Hypothalamus (tissue), 51 donors: ENCODE measurements at places on chromosomes 5 and 9.
A peak's percentile ranks its signal among the peaks of the same experiment; 100 is the strongest.

DNA sequence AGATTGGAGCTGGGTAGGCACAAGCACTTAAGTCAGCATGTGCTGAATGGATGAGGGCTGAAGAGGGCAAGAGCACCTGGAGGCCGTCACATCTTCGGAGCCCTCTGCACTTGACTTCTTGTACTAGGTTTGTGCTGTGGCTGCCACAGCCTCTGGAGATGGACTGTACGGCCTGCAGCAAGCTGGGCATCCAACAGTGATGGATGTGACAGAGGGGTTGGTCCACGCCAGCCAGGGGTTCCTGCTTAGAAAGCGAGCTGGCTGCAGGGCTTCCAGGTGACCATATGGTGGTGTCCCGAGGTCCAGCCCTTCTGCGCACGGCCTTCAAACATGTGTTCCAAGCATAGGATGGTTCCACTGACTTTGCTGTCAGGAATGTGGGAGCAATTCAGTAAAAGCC, 65.1 kb upstream of the PHYKPL start:
- no peak for DNase-seq

- no peak for DNase-seq
Measured at GRCh38 chr9:105503881-105504280, 54.0 kb upstream of the FKTN start.

DNA sequence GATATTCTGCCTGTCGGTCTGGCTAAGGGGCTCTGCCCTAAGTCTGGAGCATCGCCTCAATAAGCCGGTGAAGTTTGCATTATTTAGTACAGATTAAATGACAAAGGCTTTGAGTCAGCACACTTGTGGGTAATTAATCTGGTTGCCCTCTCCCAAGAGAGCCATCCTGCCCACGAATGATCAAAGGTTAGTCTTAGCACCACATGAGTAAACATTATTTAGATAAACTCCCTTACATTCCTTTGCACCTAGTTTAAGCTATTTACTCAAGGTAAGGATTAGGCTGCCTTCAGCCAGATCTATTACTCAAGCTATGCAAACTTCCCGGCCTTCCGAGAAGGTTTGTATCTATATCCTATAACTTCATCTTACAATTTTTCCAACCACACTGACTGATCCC, 572.1 kb downstream of the CHSY3 start:
- no peak for DNase-seq

GRCh38 chr5:114407783-114408182, 45.9 kb downstream of the KCNN2 start:
- no peak for DNase-seq

DNA sequence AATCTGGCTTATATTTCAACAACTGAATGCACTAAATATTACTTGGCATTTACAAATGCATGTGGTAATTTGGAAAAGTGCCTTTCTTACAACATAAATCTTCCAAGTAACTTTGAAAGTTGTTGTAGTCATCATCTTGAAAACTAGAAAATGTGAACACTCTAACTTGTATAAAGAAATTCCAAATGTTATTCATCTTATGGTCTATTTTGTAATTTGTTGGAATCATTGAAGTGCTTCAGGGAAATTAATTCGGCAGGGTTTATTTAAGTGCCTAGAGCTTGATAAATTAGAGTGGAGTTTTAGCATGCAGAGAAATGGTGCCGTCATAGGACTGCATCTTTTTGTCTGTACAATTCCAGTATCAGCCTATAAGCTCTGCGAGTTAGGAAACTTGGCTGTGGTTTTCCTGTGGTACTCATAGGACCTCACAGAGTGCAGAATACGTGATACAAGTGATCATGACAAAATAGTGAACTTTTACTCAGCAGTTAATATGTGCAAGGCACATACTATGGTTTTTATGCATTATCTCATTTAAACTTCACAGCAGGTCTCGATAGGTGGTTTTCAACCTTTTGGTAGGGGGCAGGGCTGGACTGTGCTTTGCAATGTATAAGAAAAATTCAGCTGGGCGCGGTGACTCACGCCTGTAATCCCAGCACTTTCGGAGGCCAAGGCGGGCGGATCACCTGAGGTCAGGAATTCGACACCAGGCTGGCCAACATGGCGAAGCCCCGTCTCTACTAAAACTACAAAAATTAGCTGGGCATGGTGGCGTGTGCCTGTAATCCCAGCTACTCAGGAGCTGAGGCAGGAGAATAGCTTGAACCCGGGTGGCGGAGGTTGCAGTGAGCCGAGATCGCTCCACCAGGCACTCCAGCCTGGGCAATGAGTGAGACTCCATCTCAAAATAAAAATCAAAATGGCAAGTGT, 79.6 kb downstream of the RAI14 start:
- no peak for DNase-seq

- DNase-seq = no peak
Measured at GRCh38 chr5:96628406-96628805, 33.8 kb upstream of the CAST start.

DNA sequence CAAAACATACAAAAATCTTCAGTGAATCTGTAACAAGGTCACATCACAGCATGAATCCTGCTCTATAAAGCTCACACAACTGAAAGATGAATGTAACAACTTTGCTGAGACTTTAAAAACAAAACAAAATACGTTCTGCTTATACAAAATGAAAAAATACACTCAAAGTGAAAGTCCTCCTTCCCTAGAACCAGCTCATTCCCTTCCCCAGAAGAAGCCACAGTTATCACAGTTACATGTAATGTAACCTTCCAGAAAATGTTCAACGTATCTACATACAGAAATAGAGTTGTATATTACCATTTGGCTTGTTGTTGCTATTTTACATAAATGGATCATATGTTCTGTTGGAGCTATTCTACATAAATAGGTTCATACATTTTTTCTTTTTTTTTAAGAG, 2.6 kb downstream of the AUH start:
- DNase-seq = no peak

GRCh38 chr5:134600600-134600999, 32.0 kb downstream of the SAR1B start:
- DNase-seq = no peak

DNA sequence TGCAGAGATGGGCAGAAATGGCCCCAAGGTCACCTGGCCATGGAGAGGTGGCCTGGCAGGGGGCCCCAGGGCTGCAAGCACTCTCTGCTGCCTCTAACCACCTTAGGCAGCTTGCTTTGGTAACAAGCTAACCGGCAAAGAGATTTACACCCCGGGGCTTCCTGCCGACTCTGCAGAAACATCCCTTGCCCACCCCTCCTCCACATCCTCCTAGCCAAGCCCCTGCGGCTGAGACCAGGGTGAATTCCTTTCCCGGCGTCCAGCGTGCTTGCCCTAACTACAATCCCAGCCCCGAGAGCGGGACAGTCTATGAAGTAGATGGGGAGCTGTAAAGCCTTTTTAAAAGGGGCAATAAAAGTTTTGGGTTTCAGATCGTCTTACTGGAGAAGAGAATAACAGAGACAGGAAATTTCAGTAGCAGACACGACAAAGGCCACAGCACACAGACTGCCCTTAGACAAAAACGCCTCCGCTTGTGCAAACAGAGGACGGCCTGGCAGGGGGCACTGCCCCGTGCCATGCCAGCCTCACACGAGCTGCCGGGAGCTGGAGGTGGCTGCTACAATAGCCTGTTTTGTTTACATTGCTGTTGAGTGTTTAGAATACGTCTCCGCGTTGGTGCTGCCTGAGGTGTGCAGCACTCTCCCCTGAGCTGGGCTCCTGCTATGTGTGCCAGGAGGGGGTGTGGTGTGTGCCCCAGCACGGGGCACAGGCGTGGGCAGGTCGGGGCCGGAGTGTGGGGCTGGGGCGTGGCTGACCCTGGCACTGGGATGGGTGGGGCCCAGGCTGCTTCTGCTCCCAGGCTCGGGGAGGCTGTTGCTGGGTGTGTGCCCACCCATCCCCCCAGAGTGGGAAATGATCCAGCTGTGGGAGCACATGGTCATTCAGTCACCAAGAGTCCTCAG, 15.3 kb downstream of the MYMK start:
- no peak for DNase-seq

DNA sequence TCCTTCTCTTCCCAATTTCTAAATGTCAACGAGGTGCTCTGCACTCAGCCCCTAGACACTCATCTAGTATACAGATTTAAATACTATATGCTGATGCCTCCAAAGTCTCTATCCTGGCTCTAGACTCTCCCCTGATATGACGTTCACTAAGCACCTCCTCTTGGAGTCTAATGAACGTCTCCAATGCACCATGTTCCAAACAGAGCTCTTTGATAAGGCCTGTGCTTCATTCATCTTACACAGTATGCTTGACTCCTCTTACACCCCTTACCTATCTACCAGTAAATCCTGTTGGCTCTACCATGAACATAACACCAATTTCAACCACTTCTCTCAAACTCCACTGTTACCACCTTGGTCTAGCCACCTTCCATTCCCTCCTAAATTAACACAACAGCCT, 25.7 kb downstream of the OXCT1 start:
- DNase-seq = no peak

DNA sequence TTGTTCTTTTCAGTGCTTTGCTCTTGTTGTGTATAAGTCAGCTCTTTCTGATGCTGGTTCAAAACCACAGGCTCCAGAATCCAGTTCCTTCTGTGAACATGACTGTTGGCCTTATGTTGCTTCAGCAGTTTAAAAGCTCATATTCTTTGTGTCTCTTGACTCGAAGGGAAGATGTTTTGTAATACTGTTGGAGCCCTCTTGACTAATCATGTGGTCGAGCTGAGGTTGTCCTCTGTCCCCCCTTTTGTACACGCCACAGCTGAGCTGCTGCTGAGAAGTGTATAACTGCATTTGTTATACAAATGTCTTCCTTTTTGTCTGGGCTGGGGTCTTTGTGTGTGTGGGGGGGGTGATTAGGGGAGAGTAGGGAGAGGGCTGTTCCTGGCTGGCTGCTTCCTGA, 35.8 kb downstream of the SLC36A1 start:
- no peak for DNase-seq

- no peak for DNase-seq
Measured at GRCh38 chr5:15533129-15533893, 33.3 kb downstream of the FBXL7 start.

DNA sequence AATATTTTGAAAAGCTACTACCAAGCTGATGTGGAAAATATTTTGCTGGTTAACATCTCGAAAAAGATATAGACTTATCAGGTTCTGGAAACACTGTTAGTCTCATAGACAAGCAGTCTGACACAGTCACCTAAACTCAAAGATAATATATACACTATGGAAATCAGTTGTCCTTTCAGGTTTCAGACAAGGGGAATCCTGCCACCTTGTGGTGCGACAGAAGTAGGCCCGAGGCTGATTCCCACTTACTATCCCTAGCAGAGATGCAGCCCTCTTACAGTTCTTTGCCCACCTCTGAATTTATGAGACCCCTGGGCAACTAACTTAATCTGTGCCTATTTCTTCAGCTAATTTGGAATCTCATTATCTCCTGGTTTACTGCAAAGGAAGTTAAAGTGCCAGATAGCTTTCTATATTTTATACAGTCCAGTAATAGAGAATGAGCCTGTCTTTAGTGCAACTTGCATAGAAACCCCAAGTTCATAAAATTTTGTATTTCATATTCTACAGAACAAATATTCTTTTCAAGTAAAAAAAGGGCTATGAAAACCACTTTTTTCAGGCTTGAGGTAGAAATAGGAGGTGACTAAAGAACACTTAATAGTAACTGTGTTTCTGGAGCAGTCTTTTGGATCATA, 16.9 kb downstream of the RAD1 start:
- DNase-seq = peak; percentile 21

DNA sequence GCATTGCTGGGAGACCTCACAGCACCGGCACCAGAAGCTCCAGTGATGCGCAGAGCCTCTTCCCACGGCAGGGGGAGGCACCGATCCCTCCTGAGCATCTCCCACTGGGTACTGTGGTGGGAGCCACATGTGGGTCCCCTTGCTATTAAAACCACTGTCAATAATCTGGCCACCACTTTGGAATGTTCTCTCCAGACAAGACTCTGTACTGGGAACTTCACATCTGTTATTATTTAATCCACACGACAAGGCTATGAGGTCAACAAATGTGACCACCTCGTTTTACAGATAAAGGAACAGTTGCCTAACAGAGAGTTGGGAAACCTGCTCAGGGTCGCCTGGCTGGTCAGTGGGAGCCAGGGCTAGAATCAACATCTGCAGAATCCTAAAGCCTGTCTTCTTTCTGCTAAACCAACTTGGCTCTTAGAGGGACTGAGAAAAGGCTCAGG, 72.7 kb downstream of the EPB41L4B start:
- DNase-seq = no peak
